ENCODE measurements at places on chromosomes 1 and 21. TPM values are rescaled to one million over a fixed set of nuclear protein-coding genes. Genes with fewer than 3 reads are reported as not detected.

DNA sequence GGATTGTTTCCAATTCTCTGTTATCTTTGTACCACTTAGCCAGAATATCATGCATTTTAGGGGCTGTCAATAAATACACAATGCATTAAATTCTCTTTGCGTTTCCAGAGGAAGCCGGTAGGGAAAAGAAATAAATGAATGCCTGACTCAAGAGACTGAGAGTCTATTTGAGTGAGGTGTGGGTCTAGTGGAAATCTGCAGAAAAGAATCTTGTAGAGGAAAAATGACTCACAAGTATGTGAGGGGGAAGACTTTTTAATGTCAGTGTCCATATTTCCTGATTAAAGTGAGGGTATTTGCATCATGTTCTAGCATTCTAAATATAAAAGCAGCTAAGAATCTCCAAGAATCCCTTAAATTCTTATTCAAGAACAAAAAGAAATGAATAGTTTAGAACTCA lies 271.1 kb downstream of the PTPRC start:
- DNase-seq = no peak

Gene B3GALT2
- not detected for total RNA-seq

GRCh38 chr21:40678681-40679284 lies 168.2 kb downstream of the DSCAM start:
- no peak for DNase-seq

DNA sequence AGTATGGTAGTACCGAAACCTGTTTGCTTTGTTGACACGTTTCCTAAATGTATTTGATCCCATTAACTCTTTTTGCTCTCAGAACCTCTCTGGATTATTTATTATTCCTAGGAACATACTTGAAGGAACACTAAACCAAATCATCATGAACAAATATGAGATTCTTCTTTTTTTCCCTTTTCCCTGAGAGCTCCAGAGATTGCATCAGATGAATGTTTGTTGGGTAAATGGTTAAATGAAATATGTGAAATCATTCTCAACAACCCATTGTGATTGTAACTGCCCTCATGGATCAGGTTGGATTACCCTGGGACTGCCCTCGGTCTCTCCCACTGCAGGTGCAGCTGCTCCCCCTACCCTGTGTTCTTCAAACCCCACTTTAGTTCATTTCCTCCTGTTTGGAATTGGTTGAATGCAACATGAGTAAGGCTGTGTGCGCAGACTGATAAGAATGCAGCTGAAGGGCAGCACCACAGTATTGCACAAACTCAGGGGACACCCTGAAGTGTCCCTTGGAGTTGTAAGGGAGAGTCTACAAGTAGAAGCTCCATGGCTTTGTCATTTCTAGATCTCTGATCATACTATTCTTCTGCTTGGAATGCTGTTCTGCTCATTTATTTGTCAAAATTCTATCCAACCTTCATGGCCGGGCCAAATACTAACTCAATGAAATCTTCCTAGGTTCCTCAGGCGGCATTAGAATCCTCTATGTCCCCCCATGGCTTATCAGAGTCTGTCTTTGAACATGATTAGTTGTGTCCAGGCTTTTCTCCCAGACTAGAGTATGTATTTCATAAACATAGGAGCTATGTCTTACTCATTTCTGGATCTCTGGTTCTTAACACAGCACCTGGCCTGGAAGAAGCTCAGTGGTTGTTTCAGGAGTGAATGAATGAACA lies 47.1 kb upstream of the NEK2 start:
- no peak for DNase-seq

DNA sequence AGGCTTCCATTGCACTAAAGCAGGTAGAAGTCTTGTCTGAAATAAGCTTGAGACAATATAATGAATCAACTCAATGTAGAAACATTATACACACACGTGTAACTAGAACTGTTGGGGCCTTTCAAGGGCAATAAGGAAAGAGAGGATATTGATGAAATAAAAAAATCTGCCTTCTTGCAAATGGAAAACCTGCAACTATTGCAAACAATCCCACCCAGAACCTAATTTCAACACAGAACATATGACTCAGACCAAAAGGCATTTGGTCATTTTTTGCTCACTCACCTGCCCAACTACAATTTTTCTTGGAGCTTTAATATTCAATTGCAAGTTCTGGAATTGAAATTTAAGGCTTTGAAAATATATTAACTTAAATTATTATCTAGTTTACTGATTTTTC lies 900.1 kb downstream of the TTLL7 start:
- DNase-seq = no peak

GRCh38 chr1:64263856-64264255 lies 60.4 kb downstream of the UBE2U start:
- no peak for DNase-seq

GRCh38 chr1:239058190-239058589 lies 328.2 kb upstream of the CHRM3 start:
- no peak for DNase-seq

Gene APCS
- not detected for total RNA-seq

GRCh38 chr1:36367066-36367465 lies 18.7 kb downstream of the STK40 start:
- no peak for DNase-seq

- peak; percentile 32 for DNase-seq
These were observed 16.7 kb upstream of the LYST start for GRCh38 chr1:235883261-235883927.

Gene NHLH2
- total RNA-seq = not detected

Gene SELL
- total RNA-seq = 165 TPM

Gene SLC2A5
- not detected for total RNA-seq

GRCh38 chr1:68036946-68037345 lies 13.5 kb downstream of the DIRAS3 start:
- DNase-seq = no peak
